ENCODE measurements at places on chromosomes 11 and 22. TPM values are rescaled to one million over a fixed set of nuclear protein-coding genes. Genes with fewer than 3 reads are reported as not detected.

The TSPAN32 gene
- not detected for total RNA-seq

The C22orf31 gene
- not detected for total RNA-seq

The CERK gene
- 34.4 TPM for total RNA-seq

The C1QTNF6 gene
- total RNA-seq, result 0.34 TPM

DNA sequence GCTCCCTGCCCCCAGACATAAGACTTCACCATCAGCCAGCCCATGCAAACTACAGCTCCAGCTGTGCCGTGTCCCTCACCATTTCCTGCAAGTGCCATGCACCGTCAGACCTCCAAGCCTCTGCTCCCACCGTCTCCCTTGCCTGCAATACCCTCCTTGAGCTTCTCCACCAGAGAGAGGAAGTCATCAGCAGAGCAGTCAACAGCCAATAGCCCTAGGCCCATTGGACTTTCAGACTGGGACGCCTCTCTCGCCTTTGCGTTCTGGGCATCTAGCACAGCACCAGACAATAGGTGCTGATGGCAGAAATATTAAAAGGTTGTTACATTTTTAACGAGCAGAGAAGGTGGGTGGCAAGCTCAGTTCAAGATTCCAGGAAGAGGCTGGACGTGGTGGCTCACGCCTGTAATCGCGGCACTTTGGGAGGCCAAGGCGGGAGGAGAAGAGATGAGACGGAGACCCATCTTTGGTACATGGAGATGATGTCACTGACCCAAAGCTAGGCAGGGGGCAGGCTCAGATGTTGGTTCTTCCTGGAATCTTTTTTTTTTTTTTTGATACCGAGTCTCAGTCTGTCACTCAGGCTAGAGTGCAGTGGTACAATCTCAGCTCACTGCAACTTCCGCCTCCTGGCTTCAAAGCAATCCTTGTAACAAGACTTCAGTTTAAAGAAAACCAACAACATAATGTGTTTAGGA, 31.9 kb downstream of the SCGB1A1 start:
- DNase-seq, result no peak

GRCh38 chr11:103499710-103500340, 390.6 kb downstream of the DYNC2H1 start:
- no peak for DNase-seq

- DNase-seq, result peak; percentile 94
Measured at GRCh38 chr11:66842896-66843775, at the start of gene RCE1. Gene RCE1 (plus strand): TSS chr11:66843441. CDS start chr11:66843456, 15 bp downstream.
